ENCODE measurements at places on chromosomes 2 and 18.
A peak's percentile ranks its signal among the peaks of the same experiment; 100 is the strongest.

DNA sequence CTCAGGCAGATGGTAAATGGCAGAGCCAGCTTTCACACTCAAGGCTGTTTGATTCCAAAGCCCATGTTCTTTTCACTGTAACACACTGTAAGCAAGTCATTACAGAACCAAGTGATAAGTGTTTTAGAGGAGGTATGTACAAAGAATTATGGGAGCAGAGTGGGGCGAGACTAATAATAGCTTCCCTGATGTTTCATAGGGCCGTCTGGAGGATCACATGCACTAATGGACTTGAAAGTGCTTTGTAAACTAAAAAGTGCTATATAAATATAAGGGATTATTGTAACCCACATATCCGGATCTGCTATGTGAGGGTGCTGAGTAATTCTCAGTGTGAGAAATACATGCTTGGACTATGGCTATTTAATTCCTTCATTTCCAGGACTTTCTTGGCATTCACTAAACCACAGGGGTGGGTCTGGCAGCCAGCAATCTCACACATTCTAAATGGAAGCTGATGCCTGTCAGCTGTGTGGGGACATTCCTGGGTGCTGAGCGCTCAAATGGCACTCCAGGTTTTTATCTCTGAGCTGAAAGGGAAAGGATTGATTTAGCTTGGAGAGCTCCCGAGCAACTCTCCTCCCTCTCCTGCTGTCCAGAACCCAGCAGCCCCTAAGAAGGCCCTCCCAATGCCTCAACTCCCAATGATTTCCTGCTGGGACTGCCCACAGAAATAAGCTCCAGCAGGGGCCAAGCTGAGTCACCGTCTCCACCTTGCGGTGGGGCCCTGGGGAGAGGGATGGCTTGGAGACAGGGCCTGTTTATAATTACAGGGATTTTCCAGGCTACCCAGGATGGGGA lies 222.8 kb downstream of the SOX11 start:
- peak; percentile 29 for DNase-seq

DNA sequence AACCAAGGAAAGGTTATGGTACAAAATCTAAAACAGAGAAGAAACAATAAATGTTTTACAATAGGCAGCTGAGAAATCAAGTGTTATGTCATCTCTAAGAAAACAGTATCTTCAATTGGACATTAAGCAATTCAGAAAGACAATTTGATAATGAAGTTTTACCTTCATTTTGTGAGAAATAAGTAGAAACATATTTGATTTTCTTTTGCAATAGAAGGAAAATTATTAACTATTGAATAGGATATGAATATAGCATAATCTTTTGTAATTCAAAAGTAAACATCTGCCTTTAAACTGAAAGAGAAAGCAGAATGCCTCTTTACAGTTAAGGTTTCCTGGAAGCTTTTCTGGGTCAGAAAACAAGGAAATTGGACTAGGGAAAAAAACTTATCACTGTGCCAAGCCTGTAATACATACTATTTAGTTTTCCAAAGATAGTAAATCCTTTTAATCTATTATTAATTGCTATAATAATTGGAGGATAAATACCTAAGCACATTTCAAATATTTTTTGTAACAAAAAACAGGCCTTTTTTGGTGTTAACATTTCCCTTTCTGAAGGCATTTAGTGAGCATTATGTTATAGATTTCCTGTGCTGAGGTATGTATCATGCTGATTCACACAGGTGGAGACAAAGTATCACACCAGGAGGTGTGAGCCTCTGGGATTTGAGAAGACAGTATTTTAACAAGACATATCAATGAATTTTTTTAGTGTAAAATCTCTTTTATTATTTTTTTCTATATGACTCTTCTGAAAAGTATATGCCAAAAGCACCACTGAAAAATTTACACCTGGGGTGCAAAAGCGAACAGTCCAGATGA lies 947.0 kb upstream of the CDH2 start:
- DNase-seq, result no peak

GRCh38 chr2:206023183-206023582 lies 62.8 kb downstream of the INO80D start:
- DNase-seq, result no peak

DNA sequence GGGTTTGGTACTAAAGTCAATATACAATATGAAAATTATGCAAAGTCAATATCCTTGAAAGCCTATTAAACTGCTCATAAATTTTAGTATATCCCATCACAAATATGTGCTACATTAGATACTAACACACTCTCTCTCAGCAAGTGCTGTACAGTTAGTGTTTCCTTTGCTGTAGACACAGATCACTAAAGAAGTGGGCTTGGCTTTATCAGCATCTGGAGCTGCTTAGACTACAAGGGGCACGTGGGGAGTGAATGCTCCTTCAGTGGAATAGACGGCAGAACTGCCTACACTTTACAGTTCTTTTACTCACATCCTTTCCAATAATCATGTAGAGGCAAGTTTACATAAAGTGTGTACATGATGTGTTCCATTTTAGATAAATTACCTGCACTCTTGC lies 26.0 kb upstream of the EFEMP1 start:
- no peak for DNase-seq

DNA sequence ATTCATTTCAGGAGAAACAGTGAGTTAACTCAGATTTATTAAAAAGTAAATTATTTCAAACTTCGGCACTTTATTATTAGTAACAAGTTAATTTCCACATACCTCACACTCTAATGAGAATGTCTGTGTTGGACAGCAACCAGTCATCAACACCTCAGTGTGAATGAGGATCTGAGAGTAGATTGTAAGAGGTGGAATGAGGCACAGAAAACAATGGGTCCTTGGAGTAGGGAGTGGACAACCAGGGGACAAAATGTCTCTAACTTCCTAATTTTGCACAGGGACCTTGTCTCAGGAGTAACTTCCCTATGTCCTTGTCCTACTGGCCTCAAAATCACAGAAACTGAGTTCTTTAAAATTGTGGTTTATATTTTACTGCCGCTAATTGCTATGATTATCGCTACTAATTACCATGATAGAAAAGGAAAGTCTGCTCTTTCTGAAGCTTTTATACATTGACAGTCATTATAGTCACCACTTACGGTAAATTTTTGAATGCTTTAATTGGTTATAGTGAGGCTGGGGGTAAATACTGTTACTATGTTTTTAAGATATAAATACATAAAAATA lies 82.2 kb upstream of the LRPPRC start:
- no peak for DNase-seq

Measured in hypothalamus (tissue), 51 donors.